ENCODE measurements at places on chromosomes 6 and 20.

DNA sequence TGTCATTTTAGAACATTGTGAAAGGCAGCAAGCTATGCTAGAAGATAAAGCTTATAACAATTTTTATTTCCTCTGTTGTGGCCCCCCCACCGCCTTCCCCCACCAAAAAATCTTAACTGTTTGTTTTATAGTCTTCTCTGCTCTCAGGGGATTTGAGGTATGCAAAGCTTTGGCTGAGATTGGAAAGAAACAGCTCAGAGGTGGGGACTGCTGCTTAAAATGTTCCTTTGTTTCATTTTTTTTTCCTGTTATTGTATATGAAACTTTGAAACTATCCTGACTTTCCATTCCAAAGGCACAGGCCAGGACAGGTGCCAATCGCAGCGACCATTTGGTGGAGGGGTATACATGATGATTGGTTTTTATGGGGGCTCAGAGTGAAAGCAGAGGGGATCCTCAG is 114.7 kb upstream of the PHACTR1 start:
- DNase-seq = peak; percentile 80

- peak; percentile 69 for DNase-seq
Measured at GRCh38 chr6:56765494-56765893, 122.8 kb upstream of the DST start.

- no peak for DNase-seq
Measured at GRCh38 chr20:11064946-11065345, 391.1 kb upstream of the JAG1 start.

DNA sequence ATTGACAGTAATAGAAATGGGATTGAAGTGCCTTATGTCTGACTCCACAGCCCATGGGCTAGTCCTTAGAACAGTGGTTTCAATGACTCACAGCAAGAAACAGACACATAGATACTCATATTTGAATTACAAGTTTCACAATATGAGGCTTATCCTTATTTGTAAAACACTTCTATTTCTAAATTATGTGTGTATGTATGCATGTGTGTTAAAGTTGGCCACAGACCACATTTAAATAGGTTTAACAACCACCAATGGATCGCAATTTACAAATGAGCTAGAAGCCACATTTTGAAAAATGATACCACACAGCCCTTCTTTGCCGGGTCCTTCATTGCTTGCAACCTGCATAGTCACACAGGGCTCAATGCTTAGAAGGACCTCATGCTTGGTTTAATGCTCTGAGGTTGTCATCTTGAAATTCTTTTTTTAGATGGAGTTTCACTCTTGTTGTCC is 157.8 kb upstream of the PREP start:
- DNase-seq = peak; percentile 77

DNA sequence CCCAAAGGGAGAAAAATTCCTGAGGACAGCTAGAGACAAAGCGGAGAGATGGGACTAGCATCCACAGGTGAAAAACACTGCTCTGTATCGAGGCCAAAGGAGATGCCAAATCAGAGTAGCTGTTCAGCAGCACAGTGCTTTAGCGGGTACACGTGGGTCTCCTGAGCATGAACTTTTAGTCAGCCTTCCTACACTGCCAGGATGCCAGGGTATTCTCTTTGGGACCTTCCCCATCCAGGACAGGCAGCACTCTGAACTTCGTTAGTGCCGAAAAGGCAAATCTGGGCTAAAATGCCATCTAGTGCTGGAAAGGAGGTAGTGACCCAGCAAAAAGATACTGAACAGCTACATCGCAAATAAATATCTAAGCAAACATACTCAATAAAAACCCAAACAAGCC is 64.9 kb downstream of the C6orf58 start:
- DNase-seq = peak; percentile 36

DNA sequence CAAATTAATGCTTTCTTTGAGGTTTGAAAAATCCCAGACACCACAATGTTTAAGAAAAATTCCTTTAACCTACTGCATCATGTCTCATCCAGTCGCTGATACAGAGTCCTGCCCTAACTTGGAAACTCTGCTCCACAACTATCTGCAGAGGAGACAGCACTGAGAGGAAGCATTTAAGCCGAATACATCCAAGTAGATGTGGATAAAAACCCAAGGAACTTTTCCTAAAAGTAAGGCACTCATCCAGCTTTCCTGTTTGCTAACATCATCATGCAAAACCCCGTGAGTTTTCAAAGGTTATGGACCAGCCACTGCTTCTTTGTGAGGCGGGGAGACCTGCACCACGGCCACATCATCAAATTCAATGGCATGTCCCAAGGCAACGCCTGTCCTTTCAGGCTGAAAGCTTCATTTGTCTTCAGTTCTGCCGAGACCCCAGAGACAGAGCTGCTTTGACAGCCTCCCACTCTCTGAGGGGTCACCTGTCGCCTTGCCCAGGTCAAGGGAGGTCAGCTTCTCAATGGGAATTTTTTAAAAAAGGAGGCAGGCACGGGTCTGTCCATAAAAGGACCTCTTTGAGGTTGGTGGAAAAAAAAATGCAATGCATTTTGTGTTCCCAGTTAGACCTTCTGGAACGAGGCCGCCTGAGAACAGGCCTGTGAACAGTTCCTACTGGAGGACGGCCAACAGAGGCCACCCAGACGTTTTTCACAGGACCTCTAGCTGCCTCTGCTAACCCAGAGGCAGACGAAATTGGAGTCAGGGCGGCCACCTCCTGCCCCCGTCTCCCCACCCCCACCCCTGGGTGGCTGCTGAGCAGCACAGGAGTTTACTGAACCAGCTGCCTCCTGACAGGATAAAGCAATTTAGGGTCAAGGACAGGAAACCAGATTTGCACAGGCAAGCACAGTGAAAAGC is 142.5 kb upstream of the HDDC2 start:
- DNase-seq = peak; percentile 33

DNA sequence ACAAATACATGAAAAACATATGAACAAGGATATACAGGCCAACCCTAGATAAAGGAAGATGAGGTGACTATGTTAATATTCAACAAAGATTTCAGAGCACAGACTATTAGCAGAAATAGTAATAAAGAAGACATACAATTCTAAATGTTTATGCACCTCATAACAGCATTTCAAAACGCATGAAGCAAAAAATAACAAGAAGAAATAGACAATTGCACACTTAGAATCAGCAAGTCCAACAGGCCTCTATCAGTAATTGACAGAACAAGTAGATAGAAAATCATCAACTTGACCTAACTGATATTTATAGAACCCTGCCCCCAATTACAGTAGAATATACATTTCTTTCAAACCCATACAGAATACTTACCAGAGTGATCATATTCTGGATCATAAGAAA is 11.4 kb upstream of the DOK5 start:
- no peak for DNase-seq

GRCh38 chr20:50559149-50559548 is 49.0 kb downstream of the PTPN1 start:
- no peak for DNase-seq

DNA sequence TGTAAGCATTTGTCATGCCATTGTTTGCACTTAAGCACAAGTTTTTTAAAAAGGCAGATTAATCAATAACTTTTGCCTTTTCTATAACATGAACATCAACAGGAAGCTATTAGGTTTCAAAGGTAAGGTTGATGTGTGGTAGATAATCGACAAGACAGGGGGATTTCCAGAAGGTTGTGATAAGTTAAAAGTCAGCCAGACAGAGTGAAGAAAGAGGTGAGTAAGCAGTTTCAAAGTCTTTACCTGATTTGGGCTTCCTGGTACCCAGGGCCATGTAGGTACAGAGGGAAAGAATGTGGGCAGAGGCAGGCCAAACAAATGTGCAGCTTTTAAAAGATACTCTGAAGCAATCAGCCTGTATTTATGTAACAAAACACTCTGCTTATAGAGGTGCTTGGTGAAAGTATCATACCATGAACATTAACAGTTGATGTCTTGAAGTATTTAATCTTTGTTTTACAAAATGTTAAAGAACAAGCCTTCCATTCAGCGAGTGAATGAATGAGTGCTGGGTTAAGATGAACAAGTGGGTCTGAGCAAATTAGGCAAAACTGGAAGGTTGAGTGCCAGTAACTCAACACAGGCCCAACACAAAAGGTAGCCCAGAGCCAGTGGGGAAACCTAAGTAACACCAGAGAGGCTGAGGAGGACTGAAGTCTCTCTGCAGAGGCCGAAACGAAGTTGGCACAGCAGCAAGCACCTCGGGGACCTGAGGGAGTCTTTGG is 60.2 kb downstream of the LRRC1 start:
- no peak for DNase-seq

DNA sequence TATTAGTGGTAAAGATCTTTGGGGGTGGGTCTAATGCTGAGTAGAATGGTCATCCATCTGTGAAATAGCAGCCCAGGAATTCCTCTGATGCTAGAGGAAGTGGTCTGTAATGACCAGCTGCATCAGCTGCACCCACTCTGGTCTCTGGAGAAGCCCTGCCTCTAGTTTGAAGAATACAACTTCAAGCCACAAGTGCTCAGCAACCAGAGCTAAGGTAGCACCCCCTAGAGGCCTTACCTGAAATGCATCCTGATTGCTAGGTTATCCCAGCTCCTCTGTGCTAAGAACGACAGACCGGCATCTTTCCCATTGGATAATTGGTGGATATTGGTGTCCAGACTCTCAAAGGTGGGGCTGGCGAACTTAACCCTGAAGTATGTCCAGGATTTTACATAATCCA is 58.2 kb downstream of the DNAH8 start:
- DNase-seq = no peak

- no peak for DNase-seq
Measured at GRCh38 chr6:151230277-151230577, 9.5 kb upstream of the AKAP12 start.

- DNase-seq = no peak
Measured at GRCh38 chr20:38092915-38093314, 59.4 kb downstream of the RPRD1B start.

GRCh38 chr6:3230900-3231246 is 3.4 kb upstream of the TUBB2B start:
- DNase-seq = peak; percentile 67

DNA sequence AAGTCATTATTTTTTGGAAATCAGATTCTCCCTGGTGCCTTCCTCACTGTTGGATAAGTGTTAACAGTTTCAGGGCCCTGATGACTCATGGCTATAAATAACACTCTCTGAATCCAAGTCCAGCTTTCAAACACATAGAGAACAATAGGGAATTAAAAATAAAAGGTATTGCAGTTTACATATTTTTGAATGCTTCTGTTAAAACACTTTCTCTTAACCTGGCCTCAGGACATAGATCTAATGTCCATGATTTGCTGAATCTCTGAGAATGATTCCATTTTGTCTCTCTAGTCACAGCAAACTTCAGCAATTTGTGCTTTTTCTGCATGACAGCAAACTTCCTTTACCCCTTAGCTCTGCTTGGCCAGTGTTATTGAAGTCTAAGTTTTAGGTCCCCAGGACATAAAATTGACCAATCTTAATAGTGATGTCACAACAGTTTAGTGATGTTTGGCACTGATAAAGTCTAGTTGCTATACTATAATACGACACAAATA is 1192.4 kb upstream of the CITED2 start:
- peak; percentile 75 for DNase-seq

DNA sequence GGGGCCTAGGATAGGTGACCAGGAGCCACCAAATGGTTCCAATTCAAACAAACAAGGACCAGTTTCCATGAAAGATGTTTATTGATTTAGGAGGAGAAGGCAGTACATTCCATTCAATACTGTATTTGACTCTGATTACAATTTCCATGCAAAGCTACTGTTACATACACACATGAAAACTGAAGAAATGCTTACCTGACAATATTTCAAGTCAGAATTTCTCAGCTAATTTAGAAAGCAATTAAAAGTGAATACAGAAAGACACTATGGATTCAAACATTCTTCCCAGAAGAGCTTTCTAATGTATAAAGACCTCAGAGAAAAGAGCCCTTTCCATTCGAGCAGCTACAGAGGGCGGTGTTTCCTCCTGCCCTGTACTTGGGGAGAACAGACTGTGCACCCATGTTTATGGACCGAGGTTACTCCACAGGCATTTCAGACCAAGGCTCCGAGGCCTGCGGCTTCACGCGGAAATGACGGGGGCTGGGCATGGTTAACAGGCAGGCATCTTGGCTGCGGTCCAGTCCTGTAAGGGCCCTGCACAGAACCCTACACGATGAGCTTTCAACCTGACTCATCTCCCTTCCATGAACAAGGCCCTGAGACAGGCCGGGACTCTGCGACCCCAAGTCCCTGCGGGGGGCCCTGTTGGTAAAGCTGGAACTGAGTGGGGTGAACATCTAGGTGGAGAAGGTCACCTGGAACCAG is 25.7 kb upstream of the TCFL5 start:
- peak; percentile 93 for DNase-seq

DNA sequence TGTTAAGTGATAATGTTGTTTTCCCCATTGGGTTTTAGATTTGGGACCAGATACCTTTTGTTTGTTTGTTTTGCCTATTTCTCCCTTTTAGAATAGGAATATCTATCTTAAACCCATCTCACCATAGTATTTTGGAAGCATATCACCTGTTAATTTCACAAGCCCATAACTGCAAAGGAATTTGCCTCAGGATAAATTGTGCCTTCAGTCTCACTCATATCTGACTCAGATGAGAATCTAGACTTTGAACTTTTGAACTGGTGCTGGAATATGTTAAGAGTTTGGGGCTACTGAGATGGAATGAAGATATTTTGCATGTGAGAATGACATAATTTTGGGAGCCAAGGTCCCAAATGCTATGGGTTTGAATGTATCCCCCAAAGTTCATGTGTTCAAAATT is 607.4 kb downstream of the HACE1 start:
- no peak for DNase-seq

DNA sequence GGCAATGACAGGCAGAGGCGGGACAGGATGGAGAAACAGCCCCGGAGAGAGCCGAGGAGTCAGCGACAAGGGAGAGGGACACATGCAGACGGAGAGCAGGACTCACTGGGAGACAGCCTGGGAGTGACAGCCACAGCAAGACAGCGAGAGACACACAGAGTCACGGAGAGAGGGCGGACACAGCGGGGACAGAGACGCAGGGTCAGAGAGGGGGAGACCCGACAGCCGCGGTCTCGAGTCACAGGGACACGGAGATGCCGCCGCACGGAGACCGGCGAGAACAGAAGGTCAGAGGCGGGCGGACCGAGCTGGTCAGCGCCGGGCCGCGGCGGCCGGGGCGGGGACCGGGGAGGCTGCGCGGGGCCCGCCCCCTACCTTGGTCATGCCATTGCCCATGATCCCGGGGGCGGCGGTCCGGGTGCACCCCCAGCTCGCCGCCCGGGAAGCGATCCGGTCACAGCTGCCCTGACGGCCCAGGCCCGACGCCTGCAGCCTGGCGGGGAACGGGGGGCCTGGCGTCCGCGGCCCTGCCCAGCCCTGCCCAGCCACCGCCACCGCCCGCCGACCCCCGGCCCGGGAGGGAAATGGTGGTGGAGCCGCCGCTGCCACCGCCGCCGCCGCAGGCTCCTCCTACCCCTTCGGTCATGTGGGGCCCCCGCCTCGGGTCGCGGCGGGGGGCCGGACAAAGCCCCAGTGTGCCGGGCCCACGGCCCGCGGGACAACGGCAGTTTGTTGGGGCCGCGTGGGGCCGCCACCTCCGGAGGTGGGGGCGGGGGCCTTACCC is at the start of the genes DUSP15 and TTLL9:
TSS of gene DUSP15 (minus strand) at position 586 of the 784 bp plus-strand sequence. CDS start at position 396, 190 bp downstream.
TSS of gene TTLL9 (plus strand) at position 693 of the 784 bp plus-strand sequence. CDS start 493 bp downstream, outside the sequence.
- DNase-seq = no peak

GRCh38 chr20:56157530-56158203 is 90.9 kb upstream of the MC3R start:
- DNase-seq = no peak

GRCh38 chr6:154614101-154614500 is 103.6 kb upstream of the CNKSR3 start:
- peak; percentile 42 for DNase-seq

- no peak for DNase-seq
Measured at GRCh38 chr20:49665796-49666195, 47.9 kb downstream of the B4GALT5 start.

GRCh38 chr6:130907687-130908086 is 80.5 kb downstream of the SMLR1 start:
- no peak for DNase-seq

GRCh38 chr6:14622085-14622484 is 504.5 kb downstream of the CD83 start:
- no peak for DNase-seq

GRCh38 chr6:24522228-24523176 is 27.7 kb downstream of the ALDH5A1 start:
- no peak for DNase-seq
